ENCODE measurements at places on chromosomes 1 and 21. TPM values are rescaled to one million over a fixed set of nuclear protein-coding genes. Genes with fewer than 3 reads are reported as not detected.
A peak's percentile ranks its signal among the peaks of the same experiment; 100 is the strongest.

KRTAP20-1 gene
- not detected for total RNA-seq

DNA sequence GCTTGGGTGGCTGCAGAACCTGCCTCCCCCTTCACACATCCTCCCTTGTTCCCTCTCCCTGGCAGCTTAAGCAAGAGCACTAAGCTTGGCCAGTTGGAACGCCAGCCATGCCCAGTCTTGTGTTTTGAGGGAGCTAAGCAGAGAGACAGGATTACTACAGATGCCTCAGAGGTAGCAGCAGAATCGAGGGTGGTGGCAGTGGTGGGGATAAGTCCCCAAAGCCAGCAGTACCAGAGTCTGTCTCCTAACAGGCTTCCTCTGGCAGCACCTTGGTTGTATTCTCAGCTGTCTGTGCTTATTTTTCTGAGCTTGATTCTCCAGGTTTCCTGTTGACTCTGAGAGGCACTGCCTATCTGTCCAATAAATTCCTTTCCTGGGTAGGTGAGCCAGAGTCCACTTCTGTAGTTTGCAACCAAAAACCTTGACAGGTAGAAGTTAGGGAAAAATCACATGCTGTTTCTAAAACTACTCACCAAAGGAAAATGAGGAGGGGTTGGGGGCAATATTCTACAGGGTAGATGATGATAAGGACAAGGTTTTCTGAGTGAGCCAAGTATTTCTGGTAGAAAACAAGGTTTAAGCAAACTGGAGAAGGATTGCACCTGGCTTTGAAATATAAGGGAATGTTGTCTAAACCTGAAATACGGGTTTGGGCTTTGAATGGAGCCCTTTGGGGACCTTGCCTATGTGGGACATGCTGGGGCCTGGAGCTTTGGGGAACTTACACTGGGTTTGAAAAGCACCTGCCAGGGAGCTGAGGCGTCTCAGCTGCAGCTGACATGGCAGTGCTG, 100.8 kb downstream of the PBX1 start:
- no peak for DNase-seq

- DNase-seq = no peak
Measured at GRCh38 chr1:170544624-170545023, 12.7 kb downstream of the GORAB start.

DNA sequence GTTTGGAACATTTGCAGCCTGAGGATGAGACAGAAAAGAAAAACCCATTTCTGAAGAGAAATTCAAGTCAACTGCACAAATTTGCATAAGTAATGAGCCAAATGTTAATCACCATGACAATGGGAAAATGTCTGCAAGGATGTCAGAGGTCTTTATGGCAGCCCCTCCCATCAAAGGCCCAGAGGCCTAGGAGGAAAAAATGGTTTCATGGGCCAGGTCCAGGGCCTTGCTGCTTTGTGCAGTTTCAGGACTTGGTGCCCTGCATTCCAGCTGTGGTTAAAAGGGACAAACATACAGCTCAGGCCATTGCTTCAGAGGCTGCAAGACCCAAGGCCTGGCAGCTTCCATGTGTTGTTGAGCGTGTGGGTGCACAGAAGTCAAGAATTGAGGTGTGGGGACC, 13.4 kb downstream of the RBM11 start:
- no peak for DNase-seq

FAM72A gene
- 5.6 TPM for total RNA-seq

LRRC39 gene
- not detected for total RNA-seq

DONSON gene
- total RNA-seq = 32.0 TPM

GRCh38 chr1:109882288-109883245, 28.1 kb upstream of the CSF1 start:
- DNase-seq = no peak

HSF2BP gene
- 2.4 TPM for total RNA-seq

- no peak for DNase-seq
Measured at GRCh38 chr1:153735090-153735420, 7.2 kb downstream of the INTS3 start.

DNA sequence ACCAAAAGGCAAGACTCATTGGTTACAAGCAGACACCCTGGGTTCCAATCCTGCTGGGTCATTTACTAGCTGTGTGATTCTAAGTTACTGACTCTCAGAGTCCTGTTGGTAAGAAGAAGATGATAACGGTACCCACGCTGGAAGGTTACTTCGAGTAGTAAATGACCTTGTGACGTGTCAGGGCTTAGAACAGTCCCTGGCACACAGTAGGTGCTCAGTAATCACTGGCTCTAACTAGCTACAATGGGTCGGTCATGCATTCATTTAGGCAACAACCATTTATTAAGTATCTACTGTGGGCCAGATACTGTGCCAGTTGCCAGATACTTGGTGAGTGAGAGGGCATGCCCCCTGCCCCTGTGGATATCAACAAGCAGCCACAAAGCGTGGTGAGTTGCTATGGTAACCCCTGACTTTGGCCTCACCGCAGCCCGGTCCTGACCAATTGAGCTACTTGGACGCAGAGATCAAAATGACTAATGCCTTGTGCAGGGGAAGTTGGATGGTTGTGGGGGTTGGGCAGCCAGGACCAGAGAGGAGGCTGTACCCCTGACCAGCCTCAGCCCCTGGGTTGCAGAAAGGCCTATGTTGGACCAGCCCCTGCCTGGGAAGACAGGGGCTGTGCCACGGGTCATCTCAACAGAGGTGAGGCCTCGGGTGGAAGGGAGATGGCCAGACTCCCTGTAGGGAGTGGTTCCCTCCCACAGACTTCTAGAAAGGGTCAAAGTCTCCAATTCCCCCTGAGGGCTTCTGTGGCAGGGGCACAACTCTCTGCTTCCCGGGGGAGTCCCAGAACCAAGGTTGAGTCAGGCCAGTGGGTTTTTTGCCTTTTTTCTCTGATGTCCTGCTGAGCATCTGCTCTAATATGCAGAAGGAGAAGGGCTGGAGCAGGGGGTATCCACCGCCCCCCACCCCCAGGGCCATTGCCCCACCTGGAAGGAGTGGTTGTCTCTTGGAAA, 16.0 kb downstream of the DHRS3 start:
- peak; percentile 99 for DNase-seq

DNA sequence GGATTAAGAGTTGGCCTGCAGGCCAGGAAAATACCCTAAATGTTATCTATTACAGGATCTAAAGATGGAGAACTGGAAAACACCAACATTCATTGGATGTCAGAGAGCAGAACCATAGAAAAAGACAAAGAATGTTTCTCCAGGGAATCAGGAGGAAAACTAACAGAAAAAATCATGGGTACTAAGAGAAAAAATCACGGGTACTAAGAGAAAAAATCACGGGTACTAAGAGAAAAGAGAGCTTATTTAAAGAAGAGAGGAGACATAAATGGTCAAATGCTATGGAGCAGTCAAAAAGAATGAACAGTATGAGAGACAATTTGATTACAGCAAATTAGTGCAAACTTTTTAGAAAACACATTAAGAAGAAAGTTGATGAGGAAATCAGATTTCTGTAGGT, 73.8 kb upstream of the SERBP1 start:
- no peak for DNase-seq

KPRP gene
- total RNA-seq = not detected

- DNase-seq = no peak
Measured at GRCh38 chr1:85033221-85033620, 15.1 kb downstream of the MCOLN3 start.

GRCh38 chr1:159509440-159510228, 26.2 kb downstream of the OR10J5 start:
- no peak for DNase-seq

- no peak for DNase-seq
Measured at GRCh38 chr1:21899987-21900386, 37.1 kb downstream of the HSPG2 start.

CRABP2 gene
- 62.8 TPM for total RNA-seq

GUCA2A gene
- total RNA-seq = not detected

GRCh38 chr1:236904892-236905741, 99.1 kb downstream of the MT1HL1 start:
- peak; percentile 28 for DNase-seq

- no peak for DNase-seq
Measured at GRCh38 chr1:95723346-95723745, 489.3 kb downstream of the RWDD3 start.

- no peak for DNase-seq
Measured at GRCh38 chr21:41437729-41438128, 11.7 kb downstream of the MX1 start.

RIPK4 gene
- total RNA-seq = 0.76 TPM

GRCh38 chr1:38516560-38516959, 343.0 kb downstream of the RRAGC start:
- DNase-seq = no peak

- DNase-seq = no peak
Measured at GRCh38 chr1:227725046-227725445, 10.1 kb downstream of the JMJD4 start.

- DNase-seq = no peak
Measured at GRCh38 chr1:165284454-165284853, 72.1 kb downstream of the LMX1A start.

- DNase-seq = no peak
Measured at GRCh38 chr1:3817821-3818597, 21.7 kb upstream of the LRRC47 start.

- no peak for DNase-seq
Measured at GRCh38 chr1:169196161-169196560, 89.7 kb downstream of the ATP1B1 start.

DNA sequence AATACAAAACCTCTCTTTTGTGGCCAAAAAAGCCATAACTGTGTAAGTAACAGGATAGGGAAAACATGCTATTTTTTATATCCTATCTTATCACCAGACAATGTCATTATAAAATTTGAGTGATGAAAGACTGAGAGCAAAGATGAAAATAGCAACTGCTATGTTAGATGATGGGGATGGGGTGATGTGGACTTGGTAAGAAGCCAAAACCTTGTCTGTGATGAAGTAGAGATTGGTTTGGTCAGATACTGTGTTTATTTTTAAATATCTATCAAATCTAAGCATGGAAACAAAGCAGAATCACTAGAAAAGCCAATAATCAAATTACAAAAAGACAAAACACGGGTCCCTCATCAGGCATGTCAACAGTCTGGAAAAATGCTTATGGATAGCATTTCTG, 631.1 kb upstream of the NR5A2 start:
- DNase-seq = no peak

DNA sequence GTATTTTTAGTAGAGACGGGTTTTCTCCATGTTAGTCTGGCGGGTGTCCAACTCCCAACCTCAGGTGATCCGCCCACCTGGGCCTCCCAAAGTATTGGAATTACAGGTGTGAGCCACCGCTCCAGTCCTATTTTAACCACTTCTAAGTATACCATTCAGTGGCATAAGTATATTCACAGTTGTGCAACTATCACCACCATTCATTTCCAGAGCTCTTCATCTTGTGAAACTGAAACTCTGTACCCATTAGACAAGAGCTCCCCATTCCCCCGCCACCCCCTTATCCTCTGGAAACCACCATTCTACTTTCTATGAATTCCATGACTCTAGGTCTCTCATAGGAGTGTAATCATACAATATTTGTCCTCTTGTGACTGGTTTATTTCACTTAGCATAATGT, 40.2 kb upstream of the CAMTA1 start:
- no peak for DNase-seq

PTPRC gene
- 12.1 TPM for total RNA-seq

GRCh38 chr21:27391990-27392389, 425.1 kb upstream of the ADAMTS5 start:
- no peak for DNase-seq

DNA sequence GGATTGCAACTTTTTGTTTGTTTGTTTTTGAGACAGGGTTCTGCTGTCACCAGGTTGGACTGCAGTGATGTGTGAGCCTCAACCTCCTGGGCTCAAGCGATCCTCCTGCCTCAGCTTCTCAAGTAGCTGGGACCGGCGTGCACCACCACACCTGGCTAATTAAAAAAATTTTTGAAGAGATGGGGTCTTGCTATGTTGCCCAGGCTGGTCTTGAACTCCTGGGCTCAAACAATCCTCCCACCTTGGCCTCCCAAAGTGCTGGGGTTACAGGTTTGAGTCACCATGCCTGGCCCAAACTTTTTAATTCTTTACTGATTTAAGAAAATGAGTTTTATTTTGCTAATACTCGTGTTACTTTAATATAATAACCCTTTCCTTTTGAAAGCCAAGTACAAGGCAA, 31.5 kb upstream of the SERPINC1 start:
- no peak for DNase-seq

NTRK1 gene
- not detected for total RNA-seq

GRCh38 chr1:207191776-207192175, 87.7 kb downstream of the C4BPA start:
- no peak for DNase-seq

- DNase-seq = no peak
Measured at GRCh38 chr1:23897083-23897482, 16.1 kb downstream of the CNR2 start.

RORC gene
- total RNA-seq = 0.63 TPM

KRTAP11-1 gene
- not detected for total RNA-seq

SPRR5 gene
- not detected for total RNA-seq

- DNase-seq = peak; percentile 57
Measured at GRCh38 chr1:186082235-186082937, 292.7 kb downstream of the TPR start.

DNA sequence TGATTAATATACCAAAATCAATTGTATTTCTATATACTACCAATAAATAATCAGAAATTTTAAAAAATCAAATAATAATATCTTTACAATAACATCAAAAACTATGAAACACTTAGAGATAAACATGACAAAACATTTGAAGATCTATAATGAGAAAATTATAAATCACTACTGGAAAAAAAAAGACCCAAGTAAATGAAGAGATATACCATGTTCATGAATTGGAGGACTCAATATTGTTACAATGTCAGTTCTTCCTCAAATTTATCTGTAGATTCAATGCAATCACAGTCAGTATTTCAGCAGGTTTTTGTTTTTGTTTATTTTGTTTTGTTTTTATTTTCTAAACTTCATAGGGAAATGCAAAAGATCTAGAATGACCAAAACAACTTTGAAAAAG, 4.2 kb upstream of the ITPKB start:
- DNase-seq = no peak

DNA sequence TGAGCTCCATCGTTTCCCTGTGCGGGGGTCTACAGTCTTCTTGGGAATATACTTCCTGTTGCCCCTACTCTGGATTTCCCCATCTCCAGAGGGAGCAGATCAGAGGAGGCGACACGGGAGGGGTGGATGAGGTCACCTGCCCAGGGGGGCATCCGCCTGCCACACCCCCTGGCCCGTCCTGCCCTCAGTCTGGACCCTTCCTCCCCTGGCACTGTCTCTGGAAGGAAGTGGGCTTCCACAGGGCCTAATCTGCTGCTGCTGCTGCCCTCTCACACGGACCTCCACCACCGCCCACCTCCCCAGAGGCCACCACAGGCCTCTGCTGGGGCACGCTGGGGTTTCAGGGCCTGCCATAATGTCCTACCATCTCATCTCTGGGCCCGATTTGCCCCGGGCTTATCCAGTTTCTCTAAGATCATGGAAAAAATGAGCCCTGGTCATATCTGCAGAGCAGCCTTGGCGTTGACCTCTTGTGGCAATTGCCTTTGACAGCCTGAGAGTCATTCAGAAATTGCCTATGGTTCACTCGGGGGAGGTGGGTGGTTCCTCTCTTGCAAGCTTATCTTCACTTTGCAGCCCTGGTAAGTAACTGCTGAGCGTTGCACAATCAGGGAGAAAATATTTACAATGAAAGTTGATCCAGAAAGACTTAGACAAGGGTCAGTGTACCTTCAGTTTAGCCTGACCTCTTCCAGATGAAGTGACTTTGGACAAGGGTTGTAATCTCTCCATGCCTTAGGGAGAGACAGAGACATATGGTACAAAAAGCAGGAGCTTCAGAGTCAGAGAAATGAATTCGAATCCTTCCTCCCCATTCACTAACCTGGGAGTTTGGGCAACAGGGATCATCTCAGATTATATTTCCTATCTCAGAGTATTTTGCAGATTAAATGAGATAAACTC, 252.4 kb downstream of the TOMM20 start:
- no peak for DNase-seq

All from MG63 (cell line).